ENCODE measurements at places on chromosomes 7 and 10. TPM values are rescaled to one million over a fixed set of nuclear protein-coding genes. Genes with fewer than 3 reads are reported as not detected.

Gene C10orf62
- total RNA-seq = not detected

Gene INSIG1
- total RNA-seq = 201 TPM

Gene CCDC172
- not detected for total RNA-seq

Gene ELAPOR2
- total RNA-seq = 9.7 TPM

- H3K27me3 ChIP-seq = no peaks in the 10 kb centered on the region
- peaks cover 23% of the 10 kb centered on the region for H3K4me1 ChIP-seq
These were observed 11.1 kb upstream of the DNMBP start for GRCh38 chr10:100020886-100021253.

- H3K36me3 ChIP-seq = no peaks in the 10 kb centered on the region
- H3K27me3 ChIP-seq = 0 out of 2 replicates have a peak, but pooled peaks cover 2% of the 10 kb centered on the region
- no peaks in the 10 kb centered on the region for H3K4me1 ChIP-seq
- H3K27ac ChIP-seq = no peak overlapping the region
- no peak for DNase-seq
- H3K4me3 ChIP-seq = no peak overlapping the region
These were observed 16.5 kb downstream of the TRIL start for GRCh38 chr7:28941633-28942032.

DNA sequence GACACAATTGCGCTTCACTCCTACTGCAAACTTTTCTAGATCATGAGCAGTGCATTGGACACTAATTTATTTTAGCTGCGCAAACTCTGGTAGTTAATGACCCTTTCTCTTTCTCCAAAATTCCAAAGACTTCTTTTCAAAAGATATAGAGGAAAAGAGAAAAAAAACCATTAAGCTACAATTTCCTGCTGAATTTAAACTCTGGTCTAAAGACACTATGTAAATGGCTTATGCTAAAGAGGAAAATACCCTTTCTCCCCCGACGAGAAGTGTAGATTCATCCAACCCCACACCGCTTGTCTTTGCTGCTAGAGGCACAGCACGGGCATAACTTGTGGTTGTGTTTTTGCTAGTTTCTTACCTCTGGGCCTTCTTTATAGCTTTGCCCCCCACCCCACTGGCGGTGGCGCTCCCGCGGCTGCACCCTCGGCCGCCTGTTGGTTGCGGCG, 84.1 kb downstream of the SNX10 start:
- no peaks in the 10 kb centered on the region for H3K27me3 ChIP-seq
- no peak overlapping the region for H3K27ac ChIP-seq
- H3K4me3 ChIP-seq = peak overlapping the region; percentile 71
- H3K36me3 ChIP-seq = no peaks in the 10 kb centered on the region
- H3K4me1 ChIP-seq = peaks cover 17% of the 10 kb centered on the region

DNA sequence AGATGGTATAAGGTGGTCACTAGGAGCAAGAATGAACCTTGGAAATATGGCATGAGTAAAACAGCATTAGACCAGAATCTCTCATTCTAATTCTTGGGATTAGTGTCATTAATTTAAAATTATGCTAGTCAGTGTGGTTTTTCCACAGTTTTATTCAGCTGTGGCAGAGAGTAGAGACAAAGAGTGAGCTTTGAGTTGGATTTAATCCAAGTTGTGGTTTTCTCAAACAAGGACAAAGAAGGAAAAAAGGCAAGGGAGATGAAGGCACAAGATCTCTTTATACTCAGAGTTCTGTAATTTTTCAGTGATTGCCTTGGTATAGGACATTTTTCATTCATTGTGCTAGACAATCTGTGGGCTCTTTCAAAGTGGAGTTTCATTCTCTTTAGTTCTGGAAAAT, 28.2 kb upstream of the AKAP9 start:
- no peaks in the 10 kb centered on the region for H3K36me3 ChIP-seq
- no peak overlapping the region for H3K4me3 ChIP-seq
- H3K4me1 ChIP-seq = no peaks in the 10 kb centered on the region

GRCh38 chr10:51425431-51425830, 274.0 kb downstream of the CSTF2T start:
- DNase-seq = no peak
- no peak overlapping the region for H3K4me3 ChIP-seq
- H3K4me1 ChIP-seq = no peaks in the 10 kb centered on the region
- no peaks in the 10 kb centered on the region for H3K27me3 ChIP-seq
- no peaks in the 10 kb centered on the region for H3K36me3 ChIP-seq
- no peak overlapping the region for H3K27ac ChIP-seq

DNA sequence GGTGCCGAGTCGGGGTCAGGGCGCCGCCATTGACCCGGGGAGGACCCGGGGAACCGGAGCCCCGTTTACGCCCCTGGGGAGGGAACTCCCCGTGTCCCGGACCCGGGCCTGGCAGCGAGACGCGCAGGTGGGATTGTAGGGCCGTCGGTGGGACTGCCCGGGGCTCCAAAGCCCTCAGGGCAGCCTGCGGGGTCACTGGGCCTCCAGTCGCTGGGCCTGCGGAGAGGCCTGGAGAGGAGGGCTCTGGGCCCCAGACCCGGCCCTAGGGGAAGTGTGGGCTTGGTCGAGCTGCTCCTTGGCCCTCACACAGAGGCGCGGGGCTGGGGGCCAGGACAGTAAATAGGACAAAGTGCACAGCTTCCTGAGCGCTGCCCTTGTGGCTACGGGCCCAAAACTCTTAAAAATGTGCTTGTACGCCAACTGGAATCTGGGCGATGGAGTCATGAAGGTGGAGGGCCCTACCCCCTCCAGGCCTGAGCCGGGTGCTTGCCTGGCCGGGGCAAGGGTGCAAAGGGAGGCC, 657 bp downstream of the ECHDC3 start:
- no peaks in the 10 kb centered on the region for H3K4me1 ChIP-seq
- no peaks in the 10 kb centered on the region for H3K27me3 ChIP-seq
- H3K4me3 ChIP-seq = no peak overlapping the region
